ENCODE measurements at places on chromosomes 1 and 21. TPM values are rescaled to one million over a fixed set of nuclear protein-coding genes. Genes with fewer than 3 reads are reported as not detected.

- no peak for DNase-seq
Observed at GRCh38 chr1:195733408-195733807, 874.8 kb downstream of the KCNT2 start.

GRCh38 chr1:13583595-13583965 is at the start of gene PDPN:
Gene PDPN, plus strand, starts transcription at chr1:13583832. Its CDS starts 202 bp downstream, at chr1:13584034.
- DNase-seq: peak; percentile 27

DNA sequence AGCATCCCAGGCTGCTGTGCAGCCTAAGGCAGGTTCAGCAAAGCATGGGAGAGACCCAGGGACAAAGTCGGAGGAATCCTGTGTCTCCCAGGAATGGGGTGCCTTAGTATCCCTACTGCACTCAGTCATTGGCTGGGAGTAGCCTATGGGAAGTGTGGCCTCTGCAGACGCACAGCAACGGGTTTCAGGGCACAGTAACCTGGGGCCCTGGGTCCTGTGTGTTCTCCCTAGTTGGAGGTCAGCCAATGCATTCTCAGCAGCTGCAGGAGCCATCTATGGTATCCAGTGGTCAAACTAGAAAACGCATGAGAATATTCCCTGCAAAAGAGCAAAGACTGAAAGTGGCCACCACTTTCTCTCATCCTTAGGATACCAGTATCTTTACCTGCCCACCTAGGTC is 13.7 kb upstream of the C1orf21 start:
- DNase-seq: no peak

DNA sequence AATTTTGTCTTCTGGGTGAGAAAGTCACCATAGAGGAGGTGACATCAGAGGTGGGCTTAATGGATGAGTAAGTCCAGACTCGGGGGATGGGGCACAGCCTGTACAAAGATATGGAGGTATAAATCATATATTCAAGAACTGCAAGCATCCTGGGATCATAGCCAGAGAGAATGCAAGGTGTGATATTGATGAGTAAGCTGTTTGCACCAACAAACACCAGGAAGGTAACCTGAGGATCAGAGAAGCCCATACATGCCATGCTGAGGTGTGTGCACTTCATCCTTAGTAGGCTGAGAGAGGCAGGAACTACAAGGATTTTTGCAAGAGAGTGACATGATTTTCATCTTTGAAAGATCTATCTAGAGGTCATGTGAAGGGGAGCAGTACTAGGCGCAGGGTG is 306.4 kb downstream of the HHAT start:
- no peak for DNase-seq

The CD34 gene
- 8.4 TPM for total RNA-seq

The LRRC8B gene
- total RNA-seq: 14.4 TPM

DNA sequence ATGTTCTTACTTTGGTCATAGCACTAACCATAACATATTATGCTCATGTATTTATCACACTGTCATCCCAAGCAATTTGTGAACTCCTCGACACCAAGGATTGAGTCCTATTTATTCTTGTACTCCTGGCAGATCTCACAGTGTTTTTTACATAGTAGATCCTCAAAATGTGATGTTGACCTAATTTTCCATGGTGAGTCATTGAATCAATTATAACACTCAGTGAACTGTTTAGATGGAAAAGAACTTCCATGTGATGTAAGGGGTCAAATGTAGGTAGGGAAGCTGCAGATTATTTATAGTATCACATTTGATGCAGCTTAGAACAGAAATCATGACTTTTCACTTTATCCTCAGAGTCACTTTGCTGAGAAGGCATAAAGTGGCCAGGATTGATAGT is 281.9 kb upstream of the ADAMTS5 start:
- no peak for DNase-seq

GRCh38 chr1:225543350-225543749 is 109.6 kb downstream of the ENAH start:
- DNase-seq: no peak

DNA sequence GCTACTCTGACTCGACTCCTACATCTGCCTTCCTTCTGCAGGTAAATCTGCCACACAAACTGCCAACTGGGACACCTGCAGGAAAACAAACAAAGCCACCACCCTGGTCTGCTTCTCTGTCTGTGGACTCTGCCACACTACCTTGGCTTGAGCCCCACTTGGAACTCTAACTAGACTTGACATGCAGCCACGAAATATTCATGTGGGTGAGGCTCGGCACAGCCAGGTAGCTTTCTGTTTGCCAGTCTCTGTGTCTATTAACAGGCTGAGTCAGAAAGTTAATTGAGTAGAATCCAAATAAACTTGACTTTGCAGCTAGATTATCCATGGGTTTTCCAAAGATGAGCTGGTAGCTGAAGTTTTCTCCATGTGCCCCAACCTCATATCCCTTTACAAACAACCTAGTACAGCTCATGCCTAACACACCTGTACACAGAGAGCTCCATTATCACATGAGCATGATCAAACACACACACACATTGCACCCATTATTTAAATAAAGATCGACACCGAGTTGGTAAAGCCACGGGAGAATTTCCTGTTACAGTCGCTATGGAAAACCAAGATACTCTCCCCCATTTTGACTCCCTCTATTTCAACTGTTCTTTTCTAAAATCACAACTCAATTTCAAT is 808 bp downstream of the C1orf116 start:
- DNase-seq: peak; percentile 79

- DNase-seq: no peak
Observed at GRCh38 chr1:15915991-15916390, 59.9 kb downstream of the ZBTB17 start.

DNA sequence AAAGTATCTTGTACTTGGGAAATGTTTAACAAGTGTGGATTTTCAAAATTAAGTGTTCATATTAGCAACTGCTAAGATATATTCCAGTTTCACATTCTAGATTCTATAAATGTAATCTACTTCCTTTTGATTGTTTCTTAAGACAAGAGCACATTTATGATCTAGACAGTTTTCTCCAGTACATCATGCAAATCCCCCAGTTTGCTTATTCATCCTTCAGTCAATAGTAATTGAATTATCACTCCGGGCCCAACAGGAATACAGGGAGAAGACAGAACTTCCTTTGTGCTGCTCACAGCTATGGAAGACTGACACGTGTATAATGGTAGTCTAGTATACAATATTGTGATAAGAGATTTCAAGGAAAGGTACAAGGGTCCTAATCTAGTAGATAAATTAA is 14.5 kb downstream of the PLA2G4A start:
- DNase-seq: no peak

The RGS1 gene
- total RNA-seq: 8.0 TPM

GRCh38 chr1:224518528-224518927 is 83.9 kb upstream of the WDR26 start:
- DNase-seq: no peak

DNA sequence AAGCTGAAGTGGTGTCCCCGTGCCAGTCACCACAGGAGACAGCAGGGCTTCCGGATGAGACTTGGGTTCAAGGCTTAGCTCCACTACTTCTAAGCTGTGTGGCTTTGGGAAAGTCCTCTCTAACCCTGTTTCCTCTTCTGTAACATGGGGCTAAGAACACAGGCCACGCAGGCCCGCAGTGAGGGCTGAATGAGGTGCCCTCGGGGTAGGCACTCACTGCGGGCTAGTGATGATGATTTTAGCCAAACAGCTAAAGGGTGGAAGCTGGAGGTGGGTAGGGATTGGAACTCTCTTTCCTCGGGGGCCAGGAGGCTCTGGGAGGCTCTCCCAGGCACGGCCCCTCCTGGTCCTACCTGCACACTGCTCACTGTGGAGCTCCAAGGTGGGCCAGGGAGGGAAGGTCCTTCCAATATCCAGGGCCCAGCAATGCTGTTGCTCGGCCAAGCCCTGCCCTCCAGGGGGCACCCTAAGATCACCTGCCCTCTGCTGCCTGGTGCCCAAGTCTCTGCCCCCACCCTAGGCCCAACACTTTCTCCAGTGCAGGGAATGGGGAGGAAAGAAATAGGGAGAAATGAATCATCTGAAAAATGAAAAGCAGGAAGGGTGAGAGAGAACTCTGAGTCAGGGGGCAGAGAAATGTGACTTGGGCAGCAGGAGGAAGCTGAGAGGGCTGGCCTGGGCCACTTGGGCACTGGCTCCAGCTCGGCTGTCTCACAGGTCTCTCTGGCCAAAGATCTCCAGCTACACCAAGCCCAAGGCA is 19.2 kb upstream of the EVA1B start:
- peak; percentile 60 for DNase-seq

DNA sequence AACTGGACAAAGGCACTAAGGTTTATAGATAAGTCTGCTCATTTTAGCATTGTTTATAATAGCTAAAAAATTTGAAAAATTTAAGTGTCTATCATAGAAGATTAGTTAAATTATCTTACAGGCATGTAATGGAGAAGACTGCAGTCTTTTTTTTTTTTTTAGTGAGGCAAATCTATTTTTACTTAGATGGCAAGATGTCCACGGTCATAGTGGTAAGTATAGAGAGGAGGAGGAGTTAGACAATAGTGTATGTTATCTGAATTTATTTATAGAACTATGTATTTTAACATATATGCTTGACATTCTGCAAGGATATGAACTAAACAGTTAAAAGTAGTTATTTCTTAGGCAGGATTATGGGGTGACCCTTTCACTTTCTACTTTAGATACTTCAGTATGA is 149.0 kb downstream of the SYT2 start:
- no peak for DNase-seq

The LORICRIN gene
- total RNA-seq: not detected

- no peak for DNase-seq
Observed at GRCh38 chr1:180031664-180032063, 77.1 kb downstream of the CEP350 start.

The AADACL3 gene
- not detected for total RNA-seq

The CELA2A gene
- 3.6 TPM for total RNA-seq

DNA sequence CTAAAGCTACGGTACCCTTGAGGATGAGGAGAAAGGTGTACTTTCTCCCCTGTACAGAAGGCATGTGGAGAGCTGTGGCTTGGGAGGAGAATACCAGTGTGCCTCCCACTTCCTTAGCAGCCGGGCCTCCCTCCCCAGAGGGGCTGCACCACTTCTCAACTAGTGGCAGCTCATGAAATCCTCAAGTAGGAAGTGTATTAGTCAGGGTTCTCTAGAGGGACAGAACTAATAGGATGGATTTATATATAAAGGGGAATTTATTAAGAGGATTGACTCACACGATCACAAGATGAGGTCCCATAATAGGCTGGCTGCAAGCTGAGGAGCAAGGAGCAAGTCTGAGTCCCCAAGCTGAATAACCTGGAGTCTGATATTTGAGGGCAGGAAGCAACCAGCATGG is 53.1 kb upstream of the PPP2R5A start:
- DNase-seq: no peak

The RASSF5 gene
- total RNA-seq: 4.9 TPM

The OR6N1 gene
- not detected for total RNA-seq

DNA sequence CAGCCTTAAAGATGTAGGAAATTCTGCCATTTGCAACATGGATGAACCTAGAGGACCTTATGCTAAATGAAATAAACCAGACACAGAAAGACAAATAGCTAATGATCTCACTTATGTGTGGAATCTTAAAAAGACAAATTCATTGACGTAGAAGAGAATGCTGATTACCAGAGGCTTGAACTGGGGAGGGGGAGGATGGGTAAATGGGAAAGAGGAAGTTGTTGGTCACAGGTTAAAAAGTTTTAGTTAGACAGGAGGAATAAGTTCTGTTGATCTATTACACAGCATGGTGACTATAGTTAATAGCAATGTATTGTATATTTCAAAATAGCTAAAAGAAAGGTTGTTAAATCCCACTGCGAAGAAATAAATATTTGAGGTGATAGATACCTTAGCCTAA is 62.8 kb downstream of the PKN2 start:
- DNase-seq: no peak

- no peak for DNase-seq
Observed at GRCh38 chr1:155210314-155211104, 2.0 kb downstream of the MTX1 start.

GRCh38 chr1:34803770-34804169 is 11.0 kb downstream of the GJA4 start:
- DNase-seq: no peak

- peak; percentile 26 for DNase-seq
Observed at GRCh38 chr1:3068564-3069431, at the start of gene PRDM16. Gene PRDM16, plus strand, starts transcription at chr1:3069203. Its CDS starts 57 bp downstream, at chr1:3069260.

- DNase-seq: peak; percentile 85
Observed at GRCh38 chr1:58768971-58769808, 14.7 kb downstream of the JUN start.

The OTUD3 gene
- 15.6 TPM for total RNA-seq

The KRTAP13-4 gene
- total RNA-seq: not detected

The PM20D1 gene
- 0.27 TPM for total RNA-seq

The SLC6A17 gene
- 0.19 TPM for total RNA-seq

- no peak for DNase-seq
Observed at GRCh38 chr1:30475966-30476365, 247.4 kb downstream of the MATN1 start.

- no peak for DNase-seq
Observed at GRCh38 chr1:221937155-221937953, 195.5 kb upstream of the DUSP10 start.

- no peak for DNase-seq
Observed at GRCh38 chr1:46481961-46482360, 7.7 kb upstream of the DMBX1 start.

- no peak for DNase-seq
Observed at GRCh38 chr1:180691322-180691913, 59.6 kb downstream of the XPR1 start.

The CD84 gene
- total RNA-seq: 3.0 TPM

GRCh38 chr1:53895421-53895820 is 1.4 kb downstream of the DIO1 start:
- DNase-seq: no peak

All from colonic mucosa (tissue), 4 donors.